ENCODE measurements at places on chromosomes 7 and 10.

DNA sequence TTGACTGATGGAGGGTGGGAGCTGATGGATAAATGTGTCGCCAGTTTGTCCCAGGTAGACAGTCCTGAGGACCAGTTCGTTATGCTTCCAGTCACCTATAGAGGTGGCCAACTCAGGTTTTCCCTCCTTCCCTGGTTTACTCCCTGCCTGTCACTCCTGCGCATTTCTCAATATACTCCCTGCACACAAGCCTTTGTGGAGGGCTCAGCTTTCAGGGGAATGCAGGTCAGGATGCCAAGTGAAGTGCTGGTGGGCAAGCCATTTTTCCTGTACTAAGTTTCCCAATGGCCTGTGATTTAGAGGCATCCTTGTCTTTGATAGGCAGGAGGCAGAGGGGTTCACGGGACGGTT is 473.5 kb upstream of the ZMIZ1 start:
- no peak for DNase-seq

DNA sequence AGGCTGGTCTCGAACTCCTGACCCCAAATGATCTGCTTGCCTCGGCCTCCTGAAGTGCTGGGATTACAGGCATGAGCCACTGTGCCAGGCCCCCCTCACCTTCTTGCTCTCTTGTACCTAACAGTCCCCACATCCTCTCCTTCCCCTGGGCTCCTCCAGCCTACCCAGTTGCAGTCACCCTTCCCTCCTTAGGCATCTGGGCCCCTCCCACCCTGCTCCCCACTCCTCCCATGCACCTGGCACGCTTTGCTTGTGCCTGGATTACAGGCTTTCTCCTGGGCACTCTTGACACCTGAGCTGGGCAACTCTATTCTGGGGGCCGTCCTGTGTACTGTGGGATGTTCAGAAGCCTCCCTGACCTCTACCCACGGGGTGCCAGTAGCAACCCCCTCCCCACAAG is 3.0 kb downstream of the CLDN15 start:
- no peak for DNase-seq

DNA sequence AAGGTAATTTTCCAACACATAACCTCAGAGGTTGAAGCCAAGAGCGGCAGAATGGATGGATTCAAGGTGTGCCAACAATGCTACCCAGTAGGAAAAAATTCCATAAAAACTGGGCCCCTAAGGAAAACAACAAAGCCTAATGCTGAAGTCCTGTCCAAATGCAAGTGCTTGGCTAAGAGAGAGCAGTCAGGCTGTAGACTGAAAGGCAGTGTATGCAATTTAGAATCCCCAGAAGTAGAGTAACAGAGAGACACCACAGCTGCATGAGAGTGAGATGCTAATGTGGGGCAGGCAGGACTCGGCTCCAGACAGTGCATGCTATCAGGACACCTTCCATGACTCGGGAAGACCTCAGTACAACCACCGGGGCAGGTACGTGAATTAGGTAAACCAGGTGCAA is 124.5 kb downstream of the ZFAND4 start:
- no peak for DNase-seq

DNA sequence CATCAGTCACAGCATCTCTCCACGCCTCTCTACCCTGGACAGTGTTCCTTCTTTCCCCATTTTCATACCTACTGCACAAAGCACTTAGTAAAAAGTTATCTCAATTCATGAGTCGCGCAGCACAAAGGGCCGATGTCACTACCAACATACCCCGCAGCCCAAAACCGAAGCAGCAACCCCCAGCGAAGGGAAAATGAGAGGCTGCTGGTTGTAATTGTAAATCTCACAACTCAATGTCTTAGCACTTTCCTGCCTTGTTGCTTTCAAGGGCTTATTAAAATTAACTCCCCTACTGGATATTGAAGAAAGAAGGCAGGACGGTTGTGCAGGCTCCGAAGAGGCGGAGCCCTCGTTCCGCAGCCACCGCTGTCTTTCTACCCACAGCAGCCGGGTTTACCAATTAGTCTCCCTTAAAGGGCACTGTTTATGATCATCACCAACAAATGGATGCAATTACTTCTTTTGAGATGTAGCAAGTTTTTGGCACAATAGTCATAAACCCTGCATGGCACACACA is 6.5 kb downstream of the DIP2C start:
- no peak for DNase-seq

- DNase-seq, result no peak
These were observed 836 bp downstream of the KMT2E start for GRCh38 chr7:105014693-105015389.

- DNase-seq, result no peak
These were observed 299.8 kb downstream of the KLF6 start for GRCh38 chr10:3485057-3485686.

Measured in renal cortex interstitium (tissue), 15 donors.